ENCODE measurements at places on chromosomes 3 and 15. TPM values are rescaled to one million over a fixed set of nuclear protein-coding genes. Genes with fewer than 3 reads are reported as not detected.

Gene CNTN3
- not detected for total RNA-seq

Gene DNAH12
- not detected for total RNA-seq

Gene LRRC2
- 0.07 TPM for total RNA-seq

Gene IQGAP1
- 211 TPM for total RNA-seq

Gene ANKRD28
- 125 TPM for total RNA-seq

Gene HYKK
- 9.9 TPM for total RNA-seq

Gene SLC9A9
- 1.1 TPM for total RNA-seq

Gene KLHL40
- total RNA-seq: not detected

Gene AADACL2
- total RNA-seq: not detected

Gene FANCD2OS
- total RNA-seq: not detected

Gene IL17RE
- 1.3 TPM for total RNA-seq

Gene AHSG
- not detected for total RNA-seq

Gene PSMD6
- total RNA-seq: 176 TPM

Gene TTBK2
- 17.0 TPM for total RNA-seq

Gene NDUFB5
- total RNA-seq: 316 TPM

Gene CPLX3
- not detected for total RNA-seq

Gene OCA2
- total RNA-seq: not detected

Gene MAP3K13
- total RNA-seq: 26.4 TPM

Gene COLQ
- total RNA-seq: not detected

Gene GHRL
- not detected for total RNA-seq

Gene ANKRD63
- total RNA-seq: not detected

Gene EPHA3
- not detected for total RNA-seq

Gene TUSC7
- total RNA-seq: not detected

Gene NR1I2
- not detected for total RNA-seq
